ENCODE measurements at places on chromosomes 16 and 17.

DNA sequence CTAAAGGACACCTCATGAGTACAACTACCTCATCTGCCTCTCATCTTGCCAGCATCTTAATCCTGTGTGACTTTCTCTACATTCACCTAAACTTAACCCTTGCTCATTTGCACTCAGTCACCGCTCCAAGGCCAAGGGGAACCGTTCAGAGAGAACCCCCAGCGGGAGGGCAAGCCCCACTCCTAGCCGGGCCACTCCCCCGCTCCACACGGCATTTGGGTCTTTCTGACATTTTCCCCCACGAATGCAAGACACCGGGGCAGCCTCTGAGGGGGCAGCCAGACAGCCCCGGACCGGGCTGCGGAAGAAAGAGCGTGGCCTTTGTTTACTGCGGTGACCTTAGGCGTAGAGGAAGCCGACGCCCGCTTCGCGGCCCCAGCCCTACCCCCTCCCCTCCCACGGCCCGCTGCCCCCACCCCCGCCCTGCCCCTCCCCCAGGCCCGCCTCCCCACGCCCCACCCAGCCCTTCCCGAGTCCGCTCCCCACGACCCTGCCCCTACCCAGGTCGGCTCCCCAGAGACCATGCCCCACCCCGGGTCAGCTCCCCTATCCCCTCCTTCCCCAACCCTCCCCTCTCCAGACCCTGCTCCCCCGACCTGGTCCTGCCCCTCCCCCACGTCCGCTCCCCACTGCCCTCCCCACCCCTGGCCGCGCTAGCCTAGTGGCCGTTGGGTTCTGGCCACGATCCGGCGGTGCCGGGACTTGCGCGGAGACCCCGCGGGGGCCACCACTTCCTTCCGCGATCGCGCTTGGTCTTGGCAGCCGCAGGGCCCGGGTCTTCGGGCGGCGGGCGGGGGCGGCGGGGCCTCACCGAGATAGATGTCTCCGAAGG is 789 bp downstream of the CSNK1D start:
- DNase-seq, result peak; percentile 67

- DNase-seq, result no peak
Measured at GRCh38 chr16:84513123-84513522, 8.7 kb upstream of the MEAK7 start.

DNA sequence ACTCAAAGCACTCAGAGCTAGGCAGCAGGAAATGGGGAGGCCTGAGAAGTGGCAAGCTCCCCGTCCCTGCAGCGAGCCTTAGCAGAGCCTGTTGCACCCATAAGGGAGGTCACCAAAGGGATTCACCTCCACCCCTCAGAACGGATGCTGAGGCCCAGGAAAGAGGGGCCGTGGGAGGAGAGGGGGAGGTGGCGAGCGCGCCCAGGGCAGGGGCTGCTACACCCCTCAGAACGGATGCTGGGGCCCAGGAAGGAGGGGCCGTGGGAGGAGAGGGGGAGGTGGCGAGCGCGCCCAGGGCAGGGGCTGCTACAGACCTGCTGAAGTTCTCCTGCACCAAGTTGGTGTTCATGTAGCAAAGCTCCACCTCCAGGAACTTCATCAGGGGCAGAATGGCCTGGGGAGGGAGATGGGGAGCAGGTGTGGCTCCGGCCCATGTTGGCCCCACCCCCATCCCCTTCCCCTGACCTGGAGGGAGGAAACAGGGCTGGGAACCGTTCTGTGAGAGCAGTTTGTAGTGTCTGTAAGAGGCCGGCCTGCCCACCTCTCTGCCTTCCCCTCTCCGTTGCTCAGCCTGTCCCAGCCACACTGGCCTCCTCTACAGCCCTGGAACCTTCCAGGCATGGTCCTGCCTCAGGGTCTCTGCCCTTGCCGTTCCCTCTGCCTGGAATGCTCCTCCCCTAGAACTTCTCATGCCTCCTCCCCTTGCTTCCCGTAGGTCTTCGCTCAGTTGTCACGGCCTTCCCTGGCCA is 11.4 kb downstream of the UNC13D start:
- peak; percentile 51 for DNase-seq

GRCh38 chr16:82231008-82231787 is 61.2 kb upstream of the MPHOSPH6 start:
- no peak for DNase-seq

Data from GM13977 (cell line).